ENCODE measurements at places on chromosomes 6 and 20.
A peak's percentile ranks its signal among the peaks of the same experiment; 100 is the strongest.

DNA sequence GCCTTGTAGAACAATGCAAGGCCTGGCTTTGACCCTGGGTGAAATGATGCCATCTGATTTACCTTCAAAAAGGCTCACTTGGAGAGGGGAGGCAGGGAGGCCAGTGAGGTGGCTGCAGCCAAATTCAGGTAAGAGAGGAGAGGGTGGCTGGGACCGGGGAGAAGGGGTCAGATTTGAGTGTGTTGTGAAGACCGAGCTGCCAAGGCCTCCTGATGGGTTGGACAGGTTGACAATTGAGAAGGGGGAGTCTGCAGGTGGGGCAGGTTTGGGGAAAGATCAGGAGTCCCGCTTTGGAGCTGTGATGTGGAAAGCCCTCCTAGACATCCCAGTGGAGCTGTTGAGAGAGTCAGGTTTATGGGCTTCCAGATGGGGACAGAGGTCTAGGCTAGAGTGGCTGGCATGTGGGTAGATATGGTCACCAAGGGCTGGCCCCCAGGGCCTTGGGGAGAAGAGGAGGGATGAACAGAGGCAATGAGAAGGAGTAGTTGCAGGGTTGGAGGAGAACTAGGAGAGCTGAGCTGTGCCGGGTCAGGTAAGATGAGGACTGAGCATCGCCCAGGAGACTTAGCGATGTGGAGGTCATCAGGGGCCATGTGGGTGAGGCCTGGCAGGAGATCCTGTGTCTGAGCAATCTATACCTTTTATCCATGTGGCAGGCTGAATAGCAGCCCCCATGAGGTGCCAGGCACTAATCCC is 70.5 kb upstream of the TOX2 start:
- no peak for DNase-seq

DNA sequence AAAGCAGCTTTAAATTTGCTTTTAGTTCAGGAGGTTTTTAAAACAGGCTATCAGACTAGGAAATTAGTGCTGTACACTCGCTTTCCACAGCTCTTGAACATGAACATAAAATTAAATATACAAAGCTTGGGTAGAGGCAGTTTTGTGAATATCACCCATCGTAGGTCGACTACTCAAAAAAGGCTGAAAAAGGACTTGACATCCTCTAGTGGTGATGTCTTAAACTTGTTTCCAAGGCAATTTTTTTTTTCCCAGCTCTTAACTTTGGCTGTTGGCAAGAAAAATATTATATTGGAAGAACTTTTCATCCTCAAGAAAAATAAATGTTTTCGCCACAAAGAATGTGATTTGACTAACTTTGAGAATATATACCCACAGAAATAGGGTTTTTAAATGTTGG is 2.9 kb downstream of the MAP7 start:
- DNase-seq, result no peak

DNA sequence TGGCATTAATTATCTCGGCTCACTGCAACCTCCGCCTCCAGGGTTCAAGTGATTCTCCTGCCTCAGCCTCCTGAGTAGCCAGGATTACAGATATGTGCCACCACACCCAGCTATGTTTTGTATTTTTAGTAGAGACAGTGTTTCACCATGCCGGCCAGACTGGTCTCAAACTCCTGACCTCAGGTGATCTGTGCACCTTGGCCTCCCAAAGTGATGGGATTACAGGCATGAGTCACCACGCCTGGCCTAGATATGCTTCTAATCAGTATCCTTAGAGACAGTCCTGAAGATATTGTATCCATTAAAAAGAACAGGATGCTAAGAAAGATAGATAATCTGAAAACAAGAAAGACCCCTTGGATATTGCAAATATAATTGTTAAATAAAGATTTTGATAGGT is 3.1 kb upstream of the IPCEF1 start:
- DNase-seq, result no peak

GRCh38 chr6:113352029-113352801 is 504.9 kb upstream of the MARCKS start:
- no peak for DNase-seq

DNA sequence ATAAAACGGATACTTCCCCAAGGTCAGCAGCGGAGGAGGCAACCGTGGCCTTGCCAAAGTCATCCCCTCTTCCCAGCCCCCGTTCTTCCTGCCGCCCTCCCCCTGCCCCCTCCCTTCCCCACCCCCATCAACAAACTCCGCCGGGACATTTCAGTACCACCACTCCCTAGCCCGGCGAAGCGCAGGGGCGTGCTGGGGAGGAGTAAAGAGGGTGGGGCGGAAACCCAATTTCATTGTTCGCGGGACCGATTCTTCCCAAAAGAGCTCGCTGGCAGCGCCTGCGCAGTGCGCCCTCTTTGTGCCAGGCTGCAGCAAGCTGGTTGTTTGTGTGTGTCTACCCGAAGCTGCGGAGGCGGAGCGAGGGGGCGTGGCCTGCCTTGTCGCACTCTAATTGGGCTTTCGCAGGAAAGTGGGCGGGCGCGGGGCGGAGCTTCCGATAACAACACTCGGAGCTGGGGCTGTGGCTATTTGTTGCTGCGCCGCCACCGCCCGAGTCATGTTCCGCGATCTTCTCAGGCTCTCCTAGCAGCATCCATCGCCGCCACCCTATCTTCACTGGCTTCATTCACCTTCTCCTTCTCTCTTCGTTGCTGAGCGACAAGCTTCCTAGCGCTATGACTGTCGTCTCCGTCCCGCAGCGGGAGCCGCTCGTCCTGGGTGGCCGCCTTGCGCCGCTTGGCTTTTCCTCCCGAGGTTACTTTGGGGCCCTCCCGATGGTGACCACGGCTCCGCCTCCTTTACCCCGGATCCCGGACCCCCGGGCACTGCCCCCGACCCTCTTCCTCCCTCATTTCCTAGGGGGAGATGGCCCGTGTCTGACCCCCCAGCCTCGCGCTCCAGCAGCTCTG is at the start of gene PNRC1:
Gene PNRC1 (plus strand): TSS at position 471 of the 848 bp plus-strand sequence. CDS start 144 bp downstream, at position 615.
- peak; percentile 80 for DNase-seq

DNA sequence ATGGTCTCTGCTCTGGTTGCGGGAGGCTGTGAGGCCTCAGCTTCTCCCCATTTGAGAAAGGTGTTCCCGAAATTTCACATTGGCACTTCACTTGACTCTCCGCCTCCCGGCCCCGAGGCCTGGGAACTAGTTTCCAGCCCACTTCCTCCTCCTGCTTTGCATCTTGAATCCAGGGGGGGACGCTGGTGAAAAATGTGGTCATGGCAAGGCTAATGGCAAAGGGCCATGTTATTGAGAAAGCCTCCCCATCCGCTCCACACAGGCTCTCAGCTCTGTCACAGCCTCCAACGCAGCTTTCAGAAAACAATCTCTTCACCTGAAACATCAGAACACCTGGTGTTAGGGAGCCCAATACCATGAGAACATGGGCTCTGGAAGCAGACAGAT is 5.6 kb downstream of the PLAGL2 start:
- DNase-seq, result no peak

DNA sequence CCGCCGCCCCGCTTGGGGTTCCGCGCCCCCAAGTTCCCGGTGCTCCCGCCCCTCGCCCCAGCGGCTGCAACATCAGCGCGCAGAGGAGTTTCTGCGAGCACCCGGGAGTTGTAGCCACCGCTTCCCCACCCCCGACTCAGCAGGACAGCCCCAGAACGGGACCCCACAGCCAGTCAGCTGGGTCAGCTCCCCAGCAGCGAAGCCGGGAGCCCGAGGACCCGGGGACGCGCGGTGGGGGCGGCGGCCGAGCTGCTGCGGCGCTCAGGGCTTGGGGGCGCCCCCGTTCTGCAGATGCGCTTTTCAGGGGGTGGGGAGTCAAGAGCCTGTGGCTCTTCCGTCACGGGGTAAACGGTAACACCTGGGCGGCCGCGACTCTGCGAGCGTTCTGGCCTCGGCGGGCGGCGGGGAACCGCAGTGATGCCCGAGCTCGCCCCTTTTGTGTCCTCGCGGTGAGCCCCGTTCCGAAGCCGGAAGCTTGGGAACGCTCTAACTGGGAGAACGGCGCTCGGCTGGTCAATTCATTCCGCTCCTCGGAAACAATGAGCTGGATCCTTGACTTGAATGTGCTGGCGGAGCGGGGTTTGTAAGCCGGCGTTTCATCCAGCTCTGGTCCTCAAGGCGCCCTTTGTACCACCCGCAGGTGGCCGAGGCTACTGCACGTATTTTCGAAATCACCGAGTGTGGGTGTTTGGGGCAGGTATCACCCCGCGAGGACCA is 774 bp downstream of the PLEKHG1 start:
- DNase-seq, result no peak

GRCh38 chr20:3472105-3472504 is 1.3 kb downstream of the ATRN start:
- no peak for DNase-seq

DNA sequence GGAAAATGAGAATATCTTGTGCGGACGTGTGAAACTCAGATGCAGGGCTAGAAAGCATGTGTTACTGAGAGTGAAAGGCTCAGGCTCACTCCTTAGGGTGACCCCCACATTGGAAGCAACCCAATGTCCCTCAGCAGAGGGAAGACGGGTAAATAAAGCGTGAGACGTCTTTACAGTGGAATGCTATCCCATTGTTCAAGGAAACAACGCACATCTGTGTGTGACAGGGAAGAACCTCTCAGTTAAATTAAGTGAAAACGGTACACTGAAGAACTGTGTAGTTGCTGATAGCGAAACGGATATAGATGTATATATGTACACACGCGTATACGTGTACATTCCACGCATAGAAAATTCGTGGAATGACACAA is 839 bp downstream of the HNF4A start:
- DNase-seq, result no peak

DNA sequence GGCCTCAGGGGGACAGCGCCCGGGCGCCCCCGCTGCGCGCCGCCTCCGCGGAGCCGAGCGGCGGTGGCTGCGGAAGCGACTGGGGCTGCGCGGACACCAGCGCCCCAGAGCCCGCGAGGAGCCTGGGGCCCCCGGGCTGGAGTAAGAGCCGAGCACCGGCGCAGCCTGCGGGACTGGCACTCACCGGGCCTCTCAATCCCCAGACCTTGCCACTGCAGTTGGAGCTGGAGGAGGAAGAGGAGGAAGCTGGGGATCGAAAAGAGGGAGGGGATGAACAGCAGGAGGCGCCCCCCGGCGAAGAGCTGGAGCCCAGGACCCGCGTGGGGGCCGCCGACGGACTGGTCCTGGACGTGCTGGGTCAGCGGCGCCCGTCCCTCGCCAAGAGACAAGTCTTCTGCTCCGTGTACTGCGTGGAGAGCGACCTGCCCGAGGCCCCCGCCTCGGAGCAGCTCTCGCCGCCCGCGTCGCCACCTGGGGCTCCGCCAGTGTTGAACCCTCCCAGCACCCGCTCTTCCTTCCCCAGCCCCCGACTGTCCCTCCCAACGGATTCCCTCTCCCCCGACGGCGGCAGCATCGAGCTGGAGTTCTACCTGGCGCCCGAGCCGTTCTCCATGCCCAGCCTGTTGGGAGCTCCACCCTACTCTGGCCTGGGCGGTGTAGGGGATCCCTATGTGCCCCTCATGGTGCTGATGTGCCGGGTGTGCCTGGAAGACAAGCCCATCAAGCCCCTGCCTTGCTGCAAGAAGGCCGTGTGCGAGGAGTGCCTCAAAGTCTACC is 590 bp downstream of the RNF217 start:
- DNase-seq, result no peak

DNA sequence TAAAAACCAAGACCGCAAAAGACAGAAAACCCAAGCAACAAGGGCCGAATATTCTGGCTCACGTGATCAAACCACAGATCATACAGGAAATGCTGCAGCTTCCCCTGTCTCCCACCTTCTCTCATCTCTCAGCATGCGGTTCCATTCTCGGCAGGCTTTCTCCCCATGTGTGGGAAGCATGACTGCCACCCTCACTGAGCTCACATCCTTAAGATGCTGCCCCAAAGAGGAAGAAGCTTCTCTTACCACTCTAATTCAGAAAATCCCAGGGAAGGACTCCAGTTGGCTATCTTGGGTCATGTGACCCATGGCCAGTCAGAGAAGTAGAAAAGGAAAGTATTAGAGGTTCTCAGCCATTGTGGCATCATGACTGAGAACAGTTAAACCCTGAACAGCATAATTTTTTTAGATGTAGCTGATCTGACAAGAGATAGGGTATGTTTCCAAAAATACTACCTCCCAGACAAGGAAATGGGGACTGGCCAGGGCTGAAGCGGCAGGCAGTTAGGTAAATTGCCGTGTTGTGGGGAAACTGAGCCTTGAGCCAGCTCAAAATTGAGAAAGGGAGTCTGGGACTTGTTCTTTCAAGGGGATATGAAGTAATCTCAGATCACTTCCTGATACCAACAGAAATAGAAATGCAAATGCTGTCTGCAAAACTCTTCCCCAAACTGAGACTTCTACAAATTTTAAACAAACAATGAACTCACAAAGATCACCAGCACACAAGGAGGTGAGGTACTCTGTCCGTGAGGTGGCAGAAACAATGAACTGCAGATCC is 37.1 kb upstream of the GRM4 start:
- DNase-seq, result no peak

GRCh38 chr20:2888224-2888955 is 15.1 kb downstream of the PTPRA start:
- DNase-seq, result no peak

- DNase-seq, result no peak
Measured at GRCh38 chr20:47541355-47541922, 39.8 kb downstream of the NCOA3 start.

DNA sequence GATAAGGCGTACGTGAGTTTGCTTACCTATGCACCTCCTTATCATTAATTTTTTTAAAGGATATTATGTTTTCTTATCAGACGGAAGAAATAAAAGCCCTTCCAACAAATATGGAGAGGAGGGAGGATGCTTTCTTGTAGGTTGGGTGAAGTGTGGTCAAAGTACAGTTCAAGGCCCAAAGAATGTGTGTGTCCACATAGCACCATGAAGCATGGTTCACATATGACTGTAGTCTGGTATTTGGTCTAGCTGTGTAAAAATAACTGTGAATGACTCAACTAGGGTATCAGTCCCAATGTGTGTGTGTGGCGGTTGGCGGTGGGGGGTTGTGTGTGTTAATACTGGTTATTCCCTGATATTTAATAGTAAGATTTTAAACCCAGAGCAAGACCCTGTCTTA is 212.7 kb downstream of the TMEM242 start:
- no peak for DNase-seq

DNA sequence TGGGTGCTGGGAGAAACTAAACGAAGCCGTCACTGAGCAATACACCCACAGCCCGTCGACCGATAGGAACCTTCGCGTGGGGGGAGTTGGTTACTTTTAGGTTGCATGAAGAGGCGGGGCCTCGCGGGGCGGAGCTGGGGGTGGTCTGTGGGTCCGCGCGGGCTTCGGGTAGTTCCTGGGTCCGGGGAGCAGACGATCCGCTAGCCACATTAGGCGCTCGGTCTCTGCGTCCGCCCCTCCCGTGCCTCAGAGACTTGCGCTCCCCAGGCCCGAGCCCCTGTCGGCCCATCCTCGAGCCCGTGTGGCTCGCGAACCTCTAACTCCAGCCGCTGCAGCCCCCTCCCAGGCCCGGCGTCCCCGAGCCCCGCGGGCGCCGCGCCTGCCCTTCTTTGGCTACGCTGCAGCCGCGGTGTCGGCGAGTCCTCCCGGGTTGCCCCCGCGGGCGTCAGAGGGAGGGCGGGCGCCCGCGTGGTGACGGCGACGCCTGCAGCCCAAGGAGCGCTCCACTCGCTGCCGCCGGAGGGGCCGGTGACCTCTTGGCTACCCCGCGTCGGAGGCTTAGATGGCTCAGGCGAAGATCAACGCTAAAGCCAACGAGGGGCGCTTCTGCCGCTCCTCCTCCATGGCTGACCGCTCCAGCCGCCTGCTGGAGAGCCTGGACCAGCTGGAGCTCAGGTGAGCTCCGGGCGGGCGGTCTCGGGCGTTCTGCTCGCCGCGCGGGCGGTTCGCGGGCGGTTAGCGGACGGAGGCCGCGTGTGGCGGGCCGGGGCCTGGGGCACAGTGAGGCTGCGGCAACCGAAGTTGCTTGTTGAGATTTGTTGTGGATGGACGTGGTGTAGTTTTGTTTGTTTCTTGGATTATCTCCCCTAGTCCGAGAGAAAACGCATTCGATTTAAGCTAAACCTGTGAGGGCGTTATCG is at the start of gene BAG2:
Gene BAG2 (plus strand): TSS at position 191 of the 920 bp plus-strand sequence. CDS start 372 bp downstream, at position 563.
- DNase-seq, result peak; percentile 31

- no peak for DNase-seq
Measured at GRCh38 chr6:46465294-46466165, 25.7 kb downstream of the RCAN2 start.
